ENCODE measurements at places on chromosomes 7 and 10.
A peak's percentile ranks its signal among the peaks of the same experiment; 100 is the strongest.

DNA sequence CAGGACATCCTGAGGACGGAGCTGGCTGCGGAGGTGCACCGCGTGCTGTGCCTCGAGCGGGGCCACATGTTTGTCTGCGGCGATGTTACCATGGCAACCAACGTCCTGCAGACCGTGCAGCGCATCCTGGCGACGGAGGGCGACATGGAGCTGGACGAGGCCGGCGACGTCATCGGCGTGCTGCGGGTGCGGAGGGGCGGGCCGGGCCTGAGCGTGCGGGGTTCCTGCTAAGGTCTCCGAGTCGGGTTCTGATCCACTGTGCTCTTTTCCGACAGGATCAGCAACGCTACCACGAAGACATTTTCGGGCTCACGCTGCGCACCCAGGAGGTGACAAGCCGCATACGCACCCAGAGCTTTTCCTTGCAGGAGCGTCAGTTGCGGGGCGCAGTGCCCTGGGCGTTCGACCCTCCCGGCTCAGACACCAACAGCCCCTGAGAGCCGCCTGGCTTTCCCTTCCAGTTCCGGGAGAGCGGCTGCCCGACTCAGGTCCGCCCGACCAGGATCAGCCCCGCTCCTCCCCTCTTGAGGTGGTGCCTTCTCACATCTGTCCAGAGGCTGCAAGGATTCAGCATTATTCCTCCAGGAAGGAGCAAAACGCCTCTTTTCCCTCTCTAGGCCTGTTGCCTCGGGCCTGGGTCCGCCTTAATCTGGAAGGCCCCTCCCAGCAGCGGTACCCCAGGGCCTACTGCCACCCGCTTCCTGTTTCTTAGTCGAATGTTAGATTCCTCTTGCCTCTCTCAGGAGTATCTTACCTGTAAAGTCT, 10.4 kb downstream of the ATG9B start:
- peak; percentile 77 for DNase-seq

GRCh38 chr7:106339513-106340246, 54.9 kb upstream of the NAMPT start:
- no peak for DNase-seq

DNA sequence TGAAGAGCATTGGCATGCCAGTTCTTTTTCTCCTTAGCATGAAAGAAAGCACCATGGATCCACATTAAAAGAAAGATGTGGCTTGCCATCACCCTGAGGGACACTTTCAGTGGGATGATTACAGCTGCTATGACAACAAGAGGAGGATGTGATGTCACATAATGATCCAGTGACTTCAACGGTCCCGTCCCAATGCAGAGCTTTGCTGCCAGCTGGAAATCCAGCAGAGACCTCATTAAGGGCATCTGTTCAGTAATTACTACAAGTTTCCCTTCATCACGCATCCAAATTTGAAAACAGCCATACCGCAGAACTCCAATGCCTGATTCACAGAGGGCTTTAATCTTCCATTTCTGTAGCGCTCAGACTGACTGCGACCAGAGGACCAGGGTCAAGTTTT, 206.6 kb downstream of the LSM5 start:
- DNase-seq: no peak

DNA sequence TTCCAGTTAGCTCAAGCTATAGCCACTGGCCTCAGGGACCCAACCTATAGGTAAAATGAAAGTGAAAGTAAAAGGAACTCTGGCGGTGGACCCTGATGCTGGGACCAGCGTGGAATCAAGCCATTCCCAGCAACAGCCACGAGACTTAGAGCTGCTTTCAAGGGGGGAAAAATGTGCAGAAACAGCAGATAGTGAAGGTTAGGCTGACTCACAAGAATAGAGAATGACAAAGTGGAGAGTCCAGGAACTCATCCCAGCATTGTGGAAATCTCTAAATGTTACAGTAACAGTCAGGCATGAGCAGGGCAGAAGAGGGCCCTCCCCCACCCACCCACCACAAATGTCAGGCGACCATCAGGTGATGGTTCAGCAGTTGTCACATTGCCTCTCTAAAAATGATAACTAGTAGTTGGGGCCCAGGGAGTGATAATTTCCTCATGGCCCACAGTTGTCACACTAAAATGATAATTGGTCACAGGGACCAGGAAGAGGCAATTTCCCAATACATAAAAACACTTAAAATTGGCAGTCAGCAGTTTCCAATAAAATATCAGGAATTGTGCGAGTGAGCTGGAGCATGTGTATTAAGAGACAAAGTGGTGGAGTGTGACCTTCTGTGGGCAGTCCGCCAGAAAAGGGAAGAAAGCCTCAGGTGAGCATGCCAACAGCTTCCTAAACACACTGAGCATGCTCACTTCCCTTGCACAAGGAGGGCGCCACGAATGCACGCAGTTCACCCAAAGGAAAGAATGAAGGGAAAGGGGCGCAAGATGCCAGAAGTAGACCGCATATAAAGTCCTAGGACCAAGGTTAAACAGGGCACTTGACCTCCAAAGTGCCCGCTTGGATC, 129.8 kb upstream of the PPP1R3A start:
- no peak for DNase-seq

- DNase-seq: no peak
These were observed 66.9 kb downstream of the LRRC17 start for GRCh38 chr7:102979670-102980069.

- DNase-seq: no peak
These were observed 63.6 kb upstream of the SFMBT2 start for GRCh38 chr10:7474388-7474787.

- DNase-seq: no peak
These were observed 222.1 kb upstream of the FAM3C start for GRCh38 chr7:121618182-121618581.

- no peak for DNase-seq
These were observed 305.4 kb upstream of the PODXL start for GRCh38 chr7:131861620-131862346.

GRCh38 chr7:26655781-26656180, 208.6 kb downstream of the SKAP2 start:
- no peak for DNase-seq

DNA sequence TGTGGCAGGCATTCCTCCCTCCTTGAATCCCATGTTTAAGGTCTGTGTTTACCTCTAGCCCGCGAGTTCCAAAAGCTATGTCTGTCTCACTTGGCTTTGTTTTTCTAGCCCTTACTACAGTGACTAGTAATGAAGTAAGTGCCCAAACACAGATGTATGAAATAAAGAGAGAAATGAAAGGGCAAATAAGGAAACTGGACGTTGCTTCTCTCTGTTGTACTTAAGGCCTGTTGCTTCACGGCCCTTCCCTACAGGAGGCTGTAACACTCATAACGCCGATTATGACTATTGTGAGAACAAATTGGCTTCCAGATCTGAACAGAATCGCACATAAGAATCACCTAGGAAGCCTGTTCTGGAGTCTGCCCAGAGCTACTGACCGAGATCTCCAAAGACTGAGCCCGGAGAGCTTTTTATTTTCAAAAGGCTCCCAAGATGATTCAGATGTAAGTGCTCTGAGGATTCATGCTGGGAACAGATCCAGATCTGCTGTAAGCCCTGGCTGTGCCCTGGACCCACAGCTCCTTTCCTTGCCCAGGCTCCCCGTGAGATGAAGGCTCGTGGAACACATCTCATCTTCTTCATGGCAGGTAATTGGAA, 432.6 kb downstream of the SDK1 start:
- DNase-seq: no peak

GRCh38 chr7:68862736-68863135, 735.5 kb upstream of the AUTS2 start:
- DNase-seq: no peak

GRCh38 chr10:100677290-100677945, 68.0 kb upstream of the PAX2 start:
- DNase-seq: no peak

GRCh38 chr10:62788861-62789467, 15.6 kb upstream of the ADO start:
- DNase-seq: no peak

DNA sequence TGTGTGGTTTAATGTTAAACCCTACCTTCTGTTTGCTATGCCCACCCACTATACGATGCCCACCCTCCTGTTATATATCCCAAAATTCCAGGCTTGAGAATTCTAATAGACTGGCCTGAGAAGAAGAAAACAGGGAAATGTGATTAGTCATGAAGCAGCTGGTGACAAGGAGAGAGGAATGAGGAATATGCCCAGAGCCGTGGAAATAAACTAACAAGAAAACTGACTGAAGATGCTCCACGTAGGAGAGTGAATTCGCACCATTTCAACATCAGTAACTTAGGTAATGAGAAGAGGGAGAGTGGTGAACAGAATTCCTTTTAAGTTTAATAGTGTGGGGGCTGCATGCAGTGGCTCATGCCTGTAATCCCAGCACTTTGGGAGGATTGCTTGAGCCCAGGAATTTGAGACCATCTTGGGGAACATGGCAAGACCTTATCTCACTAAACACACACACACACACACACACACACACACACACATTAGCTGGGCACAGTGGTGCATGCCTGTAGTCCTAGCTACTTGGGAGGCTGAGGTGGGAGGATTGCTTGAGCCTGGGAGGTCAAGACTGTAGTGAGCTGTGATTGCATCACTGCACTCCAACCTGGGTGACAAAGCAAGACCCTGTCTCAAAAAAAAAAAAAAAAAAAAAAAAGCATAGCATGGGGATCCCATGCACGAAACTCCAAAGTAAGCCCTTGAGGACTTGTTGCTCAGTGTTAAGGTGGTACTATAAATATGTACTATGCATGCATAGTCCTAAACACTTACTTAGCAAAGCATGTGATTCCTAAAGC, 16.1 kb upstream of the SYPL1 start:
- DNase-seq: no peak

DNA sequence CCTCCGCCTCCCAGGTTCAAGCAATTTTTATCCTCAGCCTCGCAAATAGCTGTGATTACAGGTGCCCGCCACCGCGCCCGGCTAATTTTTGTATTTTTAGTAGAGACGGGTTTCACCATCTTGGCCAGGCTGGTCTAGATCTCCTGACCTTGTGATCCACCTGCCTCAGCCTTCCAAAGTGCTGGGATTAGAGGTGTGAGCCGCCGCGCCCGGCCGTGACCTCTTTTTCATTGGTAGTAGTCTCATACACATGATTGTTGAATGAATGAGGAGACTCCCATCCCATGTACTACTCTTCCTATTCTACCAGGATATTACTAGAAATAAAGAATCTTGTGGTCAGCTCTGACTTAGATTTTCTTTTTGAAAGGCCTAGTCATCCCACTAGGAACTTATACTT, 56.8 kb downstream of the ARID5B start:
- no peak for DNase-seq

DNA sequence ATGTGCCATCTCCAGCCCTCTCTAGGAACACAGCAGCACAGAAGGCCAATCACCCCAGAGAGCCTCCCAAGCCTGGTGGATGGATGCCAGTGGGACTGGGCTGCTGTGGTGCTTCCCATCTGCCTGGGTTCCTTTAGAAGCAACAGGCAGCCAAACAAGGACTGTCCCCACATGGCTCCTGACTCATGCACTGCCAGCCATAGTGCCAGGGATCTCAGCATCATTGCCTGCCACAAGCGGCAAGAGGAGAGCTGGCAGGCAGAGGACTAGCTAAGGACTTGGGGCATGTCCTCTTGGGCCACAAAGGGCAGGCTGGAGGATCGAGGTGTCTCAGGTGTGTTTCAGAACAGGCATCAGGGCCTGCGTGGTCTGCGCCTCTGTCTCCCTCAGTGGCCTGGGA, 23.4 kb upstream of the FIGNL1 start:
- no peak for DNase-seq

DNA sequence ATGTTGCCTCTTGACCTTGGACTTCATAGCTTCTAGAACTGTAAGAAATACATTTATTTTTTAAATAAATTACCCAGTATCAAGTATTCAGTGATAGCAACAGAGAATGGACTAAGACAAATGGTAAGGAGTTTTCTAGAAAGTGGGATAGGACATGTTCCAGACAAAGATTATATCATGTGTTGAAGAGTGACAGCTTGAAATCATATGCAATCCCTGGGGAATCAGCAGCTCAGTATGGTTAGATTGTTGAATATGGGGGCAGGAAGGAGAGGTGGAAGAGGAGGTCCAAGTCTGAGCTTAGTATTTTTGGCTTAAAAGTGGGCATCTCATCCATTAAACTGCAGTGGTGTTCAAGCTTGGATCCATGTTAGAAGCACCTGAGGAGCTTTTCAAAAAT, 74.1 kb downstream of the ENTPD1 start:
- DNase-seq: no peak

DNA sequence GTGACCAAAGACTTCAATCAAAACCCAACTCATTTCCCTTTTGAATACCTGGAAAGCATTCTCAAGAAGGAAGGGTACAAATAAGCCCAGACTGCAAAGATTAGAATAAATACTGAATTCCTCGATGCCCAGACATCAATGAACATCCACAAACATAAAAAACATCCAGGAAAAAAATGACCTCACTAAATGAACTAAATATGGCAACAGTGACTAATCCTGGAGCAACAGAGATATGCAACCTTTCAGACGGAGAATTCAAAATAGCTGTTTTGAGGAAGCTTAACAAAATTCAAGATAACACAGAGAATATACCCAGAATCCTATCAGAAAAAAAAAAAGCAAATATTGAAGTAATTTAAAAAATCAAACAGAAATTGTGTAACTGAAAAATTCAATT, 43.2 kb downstream of the PCLO start:
- no peak for DNase-seq

DNA sequence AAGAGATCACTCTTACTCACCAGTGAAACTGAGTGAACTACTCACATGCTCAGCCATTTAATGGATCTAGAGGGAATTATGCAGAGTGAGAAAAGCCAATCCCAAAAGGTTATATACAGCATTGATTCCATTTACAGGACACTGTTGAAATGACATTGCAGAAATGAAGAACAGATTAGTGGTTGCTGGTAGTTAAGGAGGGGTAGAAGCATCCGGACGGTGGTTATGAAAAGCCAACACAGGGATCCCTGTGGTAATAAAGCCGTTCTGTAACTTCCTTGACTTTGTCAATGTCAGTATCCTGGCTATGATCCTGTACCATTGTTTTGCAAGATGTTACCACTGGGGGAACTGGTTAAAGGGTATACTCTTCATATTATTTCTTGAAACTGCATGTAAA, 253.4 kb downstream of the USP6NL start:
- DNase-seq: no peak

DNA sequence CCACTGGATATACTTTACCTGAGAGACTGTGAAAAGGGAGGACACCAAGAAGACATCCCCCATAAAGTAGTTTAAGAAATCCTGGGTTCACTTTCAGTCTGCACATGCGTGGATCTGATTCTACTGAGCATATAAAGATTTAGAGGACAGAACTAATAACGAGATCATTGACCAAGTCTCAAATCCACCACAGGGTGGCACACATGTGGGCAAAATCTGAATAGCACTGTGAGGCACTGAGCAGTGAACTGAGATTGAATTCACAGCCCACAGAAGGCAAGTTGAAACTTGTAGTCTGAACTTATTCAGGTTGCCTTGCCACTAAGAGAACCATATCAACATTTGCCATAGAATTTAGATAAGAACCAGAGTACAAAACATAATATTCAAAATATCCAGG, 818.6 kb downstream of the GRID1 start:
- DNase-seq: peak; percentile 4

- no peak for DNase-seq
These were observed 5.5 kb upstream of the STEAP4 start for GRCh38 chr7:88312061-88312663.

- DNase-seq: no peak
These were observed 78.9 kb upstream of the DDC start for GRCh38 chr7:50644114-50644513.

- DNase-seq: no peak
These were observed 52.7 kb downstream of the GPR85 start for GRCh38 chr7:113033959-113034358.

- no peak for DNase-seq
These were observed 977 bp downstream of the CALU start for GRCh38 chr7:128739990-128740682.
